Renal cortex interstitium (tissue), 15 donors: ENCODE measurements at places on chromosomes 5 and 9.

GRCh38 chr5:35046774-35047173, 975 bp downstream of the AGXT2 start:
- no peak for DNase-seq

DNA sequence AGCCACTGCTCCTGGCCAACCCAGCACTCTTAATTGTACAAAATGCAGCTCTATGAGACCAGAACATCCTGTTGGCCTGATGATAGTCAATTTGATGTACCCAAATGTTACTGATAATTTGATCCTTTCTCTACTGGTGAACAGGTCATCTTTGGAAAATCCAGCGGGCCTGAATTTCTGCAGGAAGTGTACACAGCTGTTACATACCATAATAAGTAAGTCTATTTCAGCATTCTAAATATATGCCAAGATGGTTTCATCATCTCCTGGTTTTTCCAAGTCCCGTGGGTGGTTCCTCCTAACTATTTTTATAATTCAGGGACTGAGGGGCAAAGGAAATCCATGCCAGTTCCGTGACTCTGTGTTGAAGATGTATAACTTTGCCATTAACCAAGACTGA, 155.4 kb downstream of the DOCK8 start:
- DNase-seq, result no peak

DNA sequence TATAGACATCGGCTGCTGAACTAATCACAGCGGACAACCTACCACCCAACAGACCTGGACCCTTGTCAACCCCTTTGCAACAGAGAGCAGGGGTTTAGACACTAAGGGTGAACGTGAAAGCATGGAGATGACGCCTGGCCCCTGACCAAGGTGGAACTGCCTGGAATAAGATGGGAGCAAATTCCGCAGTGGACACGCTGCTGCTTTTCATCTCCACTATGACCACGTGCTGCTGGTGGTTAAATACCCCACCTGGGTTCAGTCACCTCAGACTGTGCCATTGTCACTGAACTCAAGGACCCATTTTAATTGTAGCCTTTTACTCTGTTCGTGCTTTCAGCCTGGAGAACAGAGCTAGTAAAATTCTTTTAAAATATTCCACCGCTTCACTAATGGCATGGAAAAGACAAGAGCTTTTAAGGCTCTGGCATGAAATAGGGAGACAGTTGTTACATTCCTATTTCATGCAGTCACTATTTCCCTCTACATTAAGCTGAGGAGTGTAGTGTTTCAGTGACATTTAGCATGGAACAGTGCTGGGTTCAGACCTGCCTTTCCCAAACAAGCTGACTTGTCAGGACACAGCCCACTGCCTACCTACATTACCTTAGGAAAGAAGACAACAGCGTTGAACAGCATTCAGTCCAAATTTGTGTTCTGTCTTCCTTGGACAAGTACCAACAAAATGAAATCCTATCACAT, 96.8 kb downstream of the ANKRD18B start:
- peak; percentile 26 for DNase-seq

DNA sequence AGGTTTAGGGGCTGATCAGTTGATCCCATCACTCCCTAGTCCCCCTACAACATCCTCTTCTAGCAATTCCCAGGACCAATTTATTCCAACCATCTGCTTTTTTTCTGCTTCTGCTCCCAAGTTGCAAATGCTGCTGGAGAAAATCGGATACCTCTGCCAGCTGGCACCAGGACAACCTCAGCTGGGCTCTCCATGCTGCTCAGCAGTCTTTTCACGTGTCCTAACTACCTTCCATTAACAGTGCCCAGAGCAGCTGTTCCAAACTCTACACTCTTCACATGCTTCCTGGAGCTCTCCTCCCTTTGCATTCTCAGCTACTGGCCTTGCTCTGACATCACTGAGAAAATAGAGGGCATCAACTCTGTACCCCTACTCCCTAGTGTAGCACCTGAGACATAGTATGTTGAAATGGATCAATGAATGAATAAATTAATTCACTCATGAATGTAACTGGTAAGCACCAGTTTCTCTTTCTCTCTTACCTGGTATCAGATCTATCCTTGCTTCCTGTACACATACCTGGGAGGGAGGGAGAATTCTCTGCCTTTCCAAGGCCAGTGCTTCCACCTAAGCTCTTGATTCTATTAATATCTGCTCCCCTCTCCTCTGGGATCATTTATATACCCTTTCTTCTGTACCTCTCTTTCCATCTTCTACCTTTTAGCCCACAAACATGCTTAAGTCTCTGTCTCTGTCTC, 191.0 kb downstream of the RAB3C start:
- no peak for DNase-seq

DNA sequence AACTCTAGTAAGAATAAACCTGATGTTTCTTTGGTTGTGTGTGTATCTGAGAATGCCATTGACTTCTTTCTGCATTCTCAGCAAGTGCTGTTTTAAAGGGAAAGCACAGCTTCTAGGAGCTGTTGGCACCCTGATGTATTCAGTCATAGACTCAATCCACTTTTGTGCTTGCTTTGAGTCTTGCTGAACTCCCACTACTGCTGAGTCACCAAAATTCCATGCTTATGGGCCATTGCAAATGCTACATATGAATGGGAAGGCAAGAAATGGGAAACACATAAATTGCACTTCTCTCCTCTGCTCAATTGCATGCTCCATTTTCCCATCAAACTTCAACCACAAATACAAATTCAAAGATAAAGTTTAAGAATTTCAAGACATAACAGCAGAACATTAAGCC, 9.8 kb upstream of the FTMT start:
- DNase-seq, result no peak

DNA sequence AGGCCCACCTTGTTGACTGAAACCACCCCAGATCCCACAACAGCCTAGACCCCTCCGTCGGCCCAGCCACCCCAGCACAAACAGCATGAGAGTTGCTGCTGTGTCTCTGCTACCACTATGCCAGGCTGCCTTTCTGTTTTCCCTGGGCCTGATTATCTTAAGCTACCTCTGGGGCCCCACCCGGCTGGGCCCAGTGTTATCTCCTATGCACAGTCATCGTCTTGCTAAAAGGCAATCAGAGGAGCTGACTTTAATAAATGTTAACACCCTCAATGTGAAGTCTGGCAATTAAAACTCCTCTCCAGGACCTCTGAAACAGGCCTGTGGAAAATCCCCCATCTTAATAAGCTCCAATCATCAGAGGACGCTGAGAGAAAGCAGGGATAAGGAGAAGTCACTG, 144.9 kb downstream of the FAM114A2 start:
- no peak for DNase-seq

- DNase-seq, result no peak
Measured at GRCh38 chr5:133792024-133792423, 176.4 kb downstream of the C5orf15 start.

DNA sequence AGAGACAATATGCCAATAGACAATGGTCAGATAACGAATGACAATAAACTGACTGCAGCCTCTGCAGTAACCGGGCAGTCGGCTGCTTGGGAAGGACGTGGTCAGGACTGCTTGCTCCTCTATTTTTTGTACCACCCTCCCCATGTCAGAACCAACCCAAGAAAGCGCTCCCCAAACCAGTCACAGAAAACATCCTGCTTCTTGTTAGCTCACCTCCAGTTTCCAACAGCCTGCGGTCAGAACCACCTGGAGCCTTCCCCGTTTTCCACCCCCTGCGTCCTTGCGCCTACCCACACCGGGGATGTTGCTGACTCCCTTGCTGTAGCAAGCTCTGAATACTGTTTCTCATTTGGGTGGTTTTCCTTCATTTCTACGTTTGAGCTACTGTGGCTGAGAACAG, 1.7 kb upstream of the MRNIP start:
- DNase-seq, result no peak

GRCh38 chr9:121478816-121479676, 20.6 kb downstream of the GGTA1 start:
- DNase-seq, result no peak

DNA sequence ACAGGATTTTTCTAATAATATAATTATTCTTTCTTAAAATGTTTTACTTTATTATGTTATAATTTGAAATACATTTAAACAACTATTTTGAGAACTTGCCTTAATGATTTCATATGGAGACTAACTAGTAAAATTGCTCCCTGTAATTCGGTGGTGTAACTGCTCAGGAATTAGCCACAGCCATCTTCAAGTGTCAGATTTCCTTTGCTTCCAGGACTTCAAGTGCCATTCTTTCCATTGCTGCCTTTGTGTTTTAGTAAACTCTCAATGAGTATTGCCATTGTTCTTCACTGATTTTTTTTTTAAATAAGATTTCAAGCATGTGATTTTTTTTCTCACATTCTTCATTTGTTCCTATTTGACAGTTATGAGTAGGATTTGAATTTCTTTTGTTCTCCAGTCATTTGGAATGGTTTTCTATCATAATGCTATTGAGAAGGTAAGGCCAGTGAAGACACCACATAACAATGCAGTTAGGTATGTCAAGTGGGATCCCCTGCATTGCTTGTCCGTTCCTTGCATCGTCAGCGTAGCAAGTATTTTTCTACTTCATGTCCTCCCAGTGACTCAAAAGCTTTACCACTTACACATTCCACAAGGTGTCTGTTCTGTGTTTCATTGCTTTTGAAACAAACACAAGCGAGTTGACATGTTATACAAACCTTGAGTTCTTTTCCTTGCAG, 83.7 kb downstream of the LNPEP start:
- no peak for DNase-seq

GRCh38 chr5:50672663-50673062, 6.2 kb downstream of the PARP8 start:
- DNase-seq, result no peak

DNA sequence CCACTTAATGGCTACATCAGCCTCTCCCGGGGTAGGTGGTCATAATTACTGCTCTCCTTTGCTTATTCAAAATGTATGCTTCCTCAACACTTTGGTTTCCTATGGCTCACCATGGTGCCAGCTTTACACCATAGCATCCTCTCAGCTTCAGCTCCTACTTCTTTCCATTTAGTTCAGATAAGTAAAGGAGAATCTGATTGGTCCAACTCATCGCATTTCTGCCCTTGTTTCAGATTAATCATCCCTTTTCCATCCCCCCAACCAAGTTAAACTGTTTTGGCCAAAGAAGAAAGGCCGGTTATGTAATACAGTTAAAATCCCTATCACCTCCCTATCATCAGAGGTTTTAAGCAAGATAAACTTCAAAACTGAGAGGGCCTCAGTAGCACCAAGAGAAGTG, 130.5 kb downstream of the CETN3 start:
- DNase-seq, result no peak

- DNase-seq, result no peak
Measured at GRCh38 chr9:108180541-108180940, 675.2 kb downstream of the ACTL7B start.

GRCh38 chr9:130549093-130549735, 30.2 kb upstream of the FUBP3 start:
- no peak for DNase-seq

DNA sequence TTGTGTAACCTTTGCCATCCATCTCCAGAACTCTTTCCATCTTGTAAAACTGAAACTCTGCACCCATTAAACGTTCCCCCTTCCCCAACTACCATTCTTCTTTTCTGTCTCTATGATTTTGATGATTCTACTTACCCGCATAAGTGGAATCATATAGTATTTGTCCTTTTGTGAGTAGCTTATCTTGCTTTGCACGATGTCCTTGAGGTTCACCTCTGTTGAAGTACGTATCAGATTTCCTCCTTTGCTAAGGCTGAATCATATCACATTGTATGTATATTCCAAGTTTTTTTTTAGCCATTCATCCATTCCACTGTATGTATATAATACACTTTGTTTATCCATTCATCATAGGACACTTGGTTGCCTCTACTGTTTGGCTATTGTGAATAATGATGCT, 2.9 kb upstream of the RNF130 start:
- no peak for DNase-seq

DNA sequence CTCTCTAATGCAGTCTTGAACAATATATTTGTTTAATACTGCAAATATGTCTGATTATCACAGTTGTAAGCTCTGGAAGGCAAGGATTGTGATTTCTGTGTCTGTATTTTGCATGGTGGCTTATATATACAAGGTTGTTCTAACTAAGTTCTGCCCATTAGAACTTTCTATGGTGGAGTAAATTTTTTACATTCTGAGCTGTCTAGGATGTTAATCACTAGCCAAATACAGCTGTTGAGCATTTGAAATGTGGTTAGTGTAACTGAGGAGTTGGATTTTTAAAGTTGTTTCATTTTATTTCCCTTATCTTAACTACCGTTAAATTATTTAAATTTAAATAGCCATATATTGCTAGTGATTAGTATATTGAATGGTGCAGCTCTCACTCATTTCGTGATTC, 64.3 kb upstream of the DMRTA1 start:
- no peak for DNase-seq

DNA sequence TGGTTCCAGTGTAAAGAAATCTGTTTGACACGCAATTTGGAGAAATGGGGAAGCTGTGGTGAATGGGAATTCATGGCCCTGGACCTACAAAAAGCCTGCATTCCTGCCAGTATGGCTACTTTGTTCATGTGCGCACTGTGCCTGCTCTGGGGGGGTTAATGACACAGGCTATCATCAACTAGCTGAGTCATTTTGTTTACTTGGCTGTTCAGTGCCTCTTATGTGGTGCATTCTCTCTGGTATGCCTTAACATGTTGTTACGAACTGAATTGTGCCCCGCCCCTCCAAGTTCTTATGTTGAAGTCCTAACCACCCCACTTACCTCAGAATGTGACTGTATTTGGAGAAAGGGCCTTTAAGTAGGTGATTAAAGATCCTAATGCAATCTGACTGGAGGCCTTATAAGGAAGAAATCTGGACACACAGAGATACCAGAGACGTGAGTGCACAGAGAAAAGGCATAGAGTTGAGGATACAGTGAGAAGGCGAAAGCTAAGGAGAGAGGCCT, 20.4 kb upstream of the UBAP1 start:
- DNase-seq, result no peak

- no peak for DNase-seq
Measured at GRCh38 chr9:74511333-74511732, 14.2 kb downstream of the RORB start.

- no peak for DNase-seq
Measured at GRCh38 chr5:170310256-170310926, 12.8 kb upstream of the LCP2 start.

GRCh38 chr9:99948896-99949295, 42.4 kb downstream of the STX17 start:
- DNase-seq, result no peak

DNA sequence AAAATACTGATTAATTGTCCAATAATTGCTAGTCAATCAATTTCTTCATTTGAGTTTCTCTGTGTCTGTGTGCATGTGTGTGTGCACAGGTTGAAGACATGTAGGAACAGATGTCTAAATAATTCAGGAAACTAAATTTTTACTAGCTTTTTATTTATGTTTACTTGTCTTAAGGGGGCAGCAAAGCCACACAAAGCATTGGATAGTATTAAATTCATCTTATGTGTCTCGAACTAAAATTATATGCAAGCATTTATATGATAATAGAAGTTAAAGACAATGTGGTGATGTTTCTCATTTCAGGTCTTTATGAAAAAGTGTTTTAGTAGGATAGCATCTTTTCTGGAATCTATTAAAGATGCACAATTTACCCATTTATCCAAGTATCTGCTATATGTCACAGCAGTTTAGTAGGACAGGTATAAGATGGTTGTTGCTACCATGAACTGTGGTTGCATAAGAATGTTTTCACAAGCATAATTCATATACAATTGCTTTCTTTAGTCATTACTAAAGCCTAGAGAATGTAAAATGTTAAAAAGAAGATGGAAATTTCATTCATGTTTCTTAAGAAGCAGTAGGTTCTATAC, 784.6 kb upstream of the NUDT12 start:
- peak; percentile 7 for DNase-seq
